Tibial nerve (tissue), 4 donors: ENCODE measurements at places on chromosomes 13 and 19. TPM values are rescaled to one million over a fixed set of nuclear protein-coding genes. Genes with fewer than 3 reads are reported as not detected.

- no peak for DNase-seq
- no peaks in the 10 kb centered on the region for H3K36me3 ChIP-seq
- H3K4me3 ChIP-seq = no peak overlapping the region
- H3K27ac ChIP-seq = no peak overlapping the region
These were observed 87.8 kb downstream of the LMO7 start for GRCh38 chr13:75723901-75724300.

PPM1N gene
- total RNA-seq = 0.39 TPM

PEG3 gene
- 14.7 TPM for total RNA-seq

DNA sequence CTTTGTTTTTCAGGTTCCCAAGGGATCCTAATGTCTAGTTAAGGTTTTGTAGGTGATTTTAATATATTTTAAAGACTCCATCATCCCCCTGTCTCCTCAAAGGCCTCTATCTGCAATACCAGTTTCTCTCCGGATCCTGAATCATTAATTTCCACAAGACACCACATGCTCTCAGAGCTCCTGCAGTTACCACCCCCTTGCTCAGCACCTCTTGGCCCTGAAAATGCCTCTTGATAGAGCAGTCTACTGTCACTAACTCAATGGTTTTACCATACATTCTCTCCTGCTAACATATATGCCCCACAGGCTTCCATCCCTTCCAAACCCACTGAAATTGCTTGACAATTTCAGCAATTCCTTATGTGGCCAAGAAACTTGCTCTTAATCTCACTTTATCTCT is 1.9 kb upstream of the PEG3 start:
- H3K36me3 ChIP-seq = no peaks in the 10 kb centered on the region
- no peak overlapping the region for H3K4me3 ChIP-seq
- no peaks in the 10 kb centered on the region for H3K4me1 ChIP-seq
- H3K27me3 ChIP-seq = no peaks in the 10 kb centered on the region

DNA sequence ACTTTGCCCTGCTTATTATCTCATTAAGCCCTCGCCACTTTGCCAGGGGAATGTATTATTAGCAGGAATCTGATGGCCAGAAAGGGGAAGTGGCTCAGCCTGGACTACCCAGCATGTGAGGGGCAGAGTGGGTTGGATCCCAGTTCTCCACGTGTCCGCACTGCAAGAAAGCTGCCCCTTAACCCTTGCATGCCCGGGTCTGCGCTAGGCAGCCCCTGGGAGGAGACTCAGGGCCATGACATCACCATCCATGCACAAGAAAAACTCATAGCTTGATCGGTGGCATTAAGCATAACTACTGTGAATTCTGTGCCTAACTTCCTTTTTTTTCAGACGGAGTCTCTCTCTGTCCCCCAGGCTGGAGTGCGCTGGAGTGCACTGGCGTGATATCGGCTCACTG is 8.9 kb downstream of the CACNG8 start:
- H3K27ac ChIP-seq = no peak overlapping the region
- H3K36me3 ChIP-seq = no peaks in the 10 kb centered on the region
- no peaks in the 10 kb centered on the region for H3K27me3 ChIP-seq
- DNase-seq = no peak
- H3K4me1 ChIP-seq = no peaks in the 10 kb centered on the region
- H3K4me3 ChIP-seq = no peak overlapping the region

GRCh38 chr19:5436106-5436947 is 18.9 kb upstream of the ZNRF4 start:
- H3K4me1 ChIP-seq = no peaks in the 10 kb centered on the region
- peaks cover 37% of the 10 kb centered on the region for H3K27me3 ChIP-seq
- no peak overlapping the region for H3K27ac ChIP-seq
- H3K4me3 ChIP-seq = no peak overlapping the region
- H3K36me3 ChIP-seq = no peaks in the 10 kb centered on the region
